ENCODE measurements at places on chromosomes 7 and 10. TPM values are rescaled to one million over a fixed set of nuclear protein-coding genes. Genes with fewer than 3 reads are reported as not detected.

NUTM2A gene
- 4.5 TPM for polyA plus RNA-seq

- DNase-seq, result no peak
These were observed 44.1 kb downstream of the BAMBI start for GRCh38 chr10:28721318-28721951.

DNA sequence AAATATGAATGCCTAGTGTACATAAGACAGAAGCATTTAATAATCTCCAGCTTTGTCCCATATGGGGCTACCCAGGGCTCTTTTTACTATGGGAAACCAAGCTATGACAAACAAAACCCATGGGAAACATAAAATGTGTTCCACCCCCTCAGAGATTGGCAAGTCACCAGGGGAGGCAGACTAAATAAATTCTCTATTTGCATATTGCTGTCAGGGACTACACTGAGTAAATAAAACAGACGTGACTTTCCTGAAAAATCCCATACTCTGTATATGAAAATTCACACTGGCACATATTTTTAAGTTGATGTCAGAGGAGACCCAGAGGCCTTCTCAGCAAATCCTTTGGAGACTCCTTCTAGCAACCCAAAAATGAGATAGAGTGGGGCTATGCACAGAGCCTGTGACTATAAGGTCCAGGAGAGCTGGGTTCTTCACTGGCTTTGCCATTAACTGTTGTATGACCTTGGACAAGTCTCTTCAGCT is 44.0 kb upstream of the HPSE2 start:
- DNase-seq, result no peak

SSMEM1 gene
- polyA plus RNA-seq, result not detected

ACBD7 gene
- 6.4 TPM for polyA plus RNA-seq

FGFBP3 gene
- 3.4 TPM for polyA plus RNA-seq

DNA sequence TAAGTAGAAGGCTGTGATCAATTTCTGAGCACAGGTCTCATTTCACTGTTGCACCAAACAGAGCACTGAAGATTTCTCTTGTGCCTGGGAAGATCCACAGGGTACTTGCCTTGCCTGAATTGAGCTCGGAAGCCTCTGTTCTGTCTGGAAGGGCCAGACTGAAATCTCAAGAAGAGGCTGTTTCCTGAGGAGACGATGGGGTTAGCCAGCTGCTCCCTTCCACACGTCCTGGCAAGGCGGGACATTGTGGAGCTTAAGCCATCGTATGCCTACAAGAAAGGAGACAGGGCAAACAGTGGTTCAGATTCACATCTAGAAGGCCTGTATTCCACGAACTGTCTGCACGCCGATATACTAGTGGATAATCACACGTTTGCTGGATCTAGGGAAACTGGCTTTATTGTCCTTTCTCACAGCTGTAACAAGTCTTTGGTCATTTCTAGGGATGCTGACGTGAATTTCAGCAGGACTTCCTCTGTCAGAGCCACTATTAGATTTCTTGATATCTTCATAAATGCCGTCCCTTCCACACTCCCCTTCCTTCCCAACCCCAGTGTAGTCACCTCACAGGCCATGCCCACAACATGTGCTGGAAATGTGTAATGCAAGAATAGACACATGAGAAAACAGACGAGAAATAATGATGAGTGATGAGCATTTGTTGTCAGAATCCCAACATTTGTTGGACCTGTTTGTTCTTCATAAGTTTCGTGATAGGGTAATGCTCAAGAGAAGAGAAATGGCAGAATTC is 137.2 kb upstream of the RSU1 start:
- DNase-seq, result no peak

- no peak for DNase-seq
These were observed 58.4 kb downstream of the ZNF467 start for GRCh38 chr7:149714910-149715471.

DNA sequence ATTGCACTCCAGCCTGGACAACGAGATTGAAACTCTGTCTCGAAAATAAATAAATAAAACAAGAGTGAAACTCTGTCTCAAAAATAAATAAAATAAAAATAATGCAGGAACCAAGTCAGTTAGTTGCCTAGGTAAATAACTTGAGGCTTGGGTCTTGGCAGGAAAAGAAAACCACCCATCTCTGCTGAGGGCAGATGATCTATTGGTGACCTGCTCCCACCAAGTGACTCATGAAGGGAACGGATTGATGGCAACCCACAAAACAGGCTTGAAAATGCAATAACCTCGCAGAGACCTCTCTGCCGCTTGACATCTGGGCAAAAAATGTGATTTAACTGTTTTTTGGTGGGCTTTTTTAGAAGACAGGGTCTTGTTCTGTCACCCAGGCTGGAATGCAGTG is 86.6 kb downstream of the CALN1 start:
- DNase-seq, result no peak

GRCh38 chr10:112951359-112952281 is 1.6 kb downstream of the TCF7L2 start:
- peak; percentile 84 for DNase-seq

NAT16 gene
- 0.27 TPM for polyA plus RNA-seq

NUTM2E gene
- polyA plus RNA-seq, result not detected

SLC25A28 gene
- 42.9 TPM for polyA plus RNA-seq

- DNase-seq, result peak; percentile 94
These were observed at the start of gene USP6NL for GRCh38 chr10:11611248-11612020. TSS of gene USP6NL (minus strand) at chr10:11611650. CDS start at chr10:11597634, 14,016 bp downstream.

DNA sequence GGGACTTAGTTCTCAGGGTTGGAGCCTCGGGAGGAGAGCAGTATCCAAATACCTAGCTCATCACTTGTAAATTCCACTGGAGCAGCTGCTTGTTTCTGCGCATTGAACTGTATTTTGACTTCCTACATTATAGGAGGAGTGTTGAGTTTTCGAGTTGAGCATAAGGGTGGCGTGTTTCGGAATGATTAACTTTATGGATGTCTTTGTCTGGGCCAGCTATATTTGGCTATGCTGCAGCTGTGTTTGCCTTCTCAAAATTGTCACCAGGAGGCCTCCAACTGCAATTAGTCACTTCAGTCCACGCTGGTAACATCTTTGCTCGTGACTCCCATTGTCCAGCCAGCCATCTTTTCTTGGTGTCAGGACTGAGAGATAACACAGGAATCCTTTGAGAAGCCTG is 9.1 kb downstream of the CELF2 start:
- DNase-seq, result no peak

GSAP gene
- polyA plus RNA-seq, result 34.1 TPM
